Cortex of kidney (tissue), 1 donor: ENCODE measurements at places on chromosomes 12 and 14.

- no peak for DNase-seq
These were observed 424.3 kb downstream of the NPAS3 start for GRCh38 chr14:33362934-33363333.

DNA sequence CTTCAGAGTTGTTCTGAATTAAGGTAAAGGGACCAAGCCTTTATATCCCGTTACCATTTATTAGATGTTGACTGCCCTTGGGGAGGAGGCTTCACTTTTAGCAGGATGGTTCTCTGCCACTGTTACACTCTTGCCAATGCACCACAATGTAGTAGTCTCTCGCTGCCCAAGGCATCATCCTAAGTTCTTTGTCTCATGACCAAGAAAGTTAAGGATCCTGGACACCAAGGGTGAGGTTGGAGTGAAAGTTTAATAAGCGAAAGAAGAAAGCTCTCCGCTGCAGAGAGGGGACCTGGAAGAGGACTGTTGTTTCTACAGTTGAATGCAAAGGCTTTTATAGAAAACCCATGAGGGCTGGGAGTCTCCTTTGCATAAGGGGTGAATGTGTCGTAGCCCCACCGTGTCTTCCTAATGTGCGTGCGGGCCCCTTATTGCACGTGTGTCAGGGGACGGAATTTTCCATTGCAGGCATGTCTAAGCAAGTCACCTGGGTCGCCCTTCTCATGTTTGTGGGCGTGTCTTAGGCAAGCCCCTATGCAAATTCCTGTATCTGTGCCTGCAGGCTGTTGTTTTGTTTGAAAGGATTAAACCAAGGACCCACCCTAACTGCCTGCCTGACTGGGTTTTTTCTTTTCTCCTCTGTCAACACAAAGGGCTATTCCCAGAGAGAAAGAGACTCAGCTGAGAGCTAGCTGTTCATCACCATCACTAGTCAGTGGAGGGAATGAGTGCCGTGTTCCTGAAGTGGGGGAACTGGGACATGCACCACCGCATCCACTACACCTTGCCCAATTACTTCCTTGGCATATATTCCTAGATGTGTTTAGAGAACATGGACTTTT is 17.6 kb upstream of the RNASE1 start:
- DNase-seq, result no peak

- no peak for DNase-seq
These were observed 29.2 kb downstream of the VWF start for GRCh38 chr12:6095269-6095668.

DNA sequence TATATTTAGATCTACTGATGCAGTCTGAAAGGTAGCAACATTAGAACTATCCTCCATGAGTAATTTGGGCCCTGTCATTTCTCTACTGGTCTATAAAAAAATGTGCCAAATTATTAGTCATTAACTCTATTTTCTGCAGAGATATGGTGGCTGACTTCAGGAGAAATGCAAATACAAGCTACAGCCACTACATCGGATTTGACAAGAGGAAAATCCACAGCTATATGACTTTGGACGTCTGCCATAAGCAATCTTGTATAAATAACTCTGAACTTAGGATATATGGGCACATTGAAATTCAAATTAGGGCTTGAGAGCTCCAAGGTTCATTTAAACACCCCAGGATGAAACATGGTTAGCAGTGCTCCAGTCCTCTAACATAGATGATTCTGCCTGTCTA is 983.0 kb upstream of the LRFN5 start:
- no peak for DNase-seq

DNA sequence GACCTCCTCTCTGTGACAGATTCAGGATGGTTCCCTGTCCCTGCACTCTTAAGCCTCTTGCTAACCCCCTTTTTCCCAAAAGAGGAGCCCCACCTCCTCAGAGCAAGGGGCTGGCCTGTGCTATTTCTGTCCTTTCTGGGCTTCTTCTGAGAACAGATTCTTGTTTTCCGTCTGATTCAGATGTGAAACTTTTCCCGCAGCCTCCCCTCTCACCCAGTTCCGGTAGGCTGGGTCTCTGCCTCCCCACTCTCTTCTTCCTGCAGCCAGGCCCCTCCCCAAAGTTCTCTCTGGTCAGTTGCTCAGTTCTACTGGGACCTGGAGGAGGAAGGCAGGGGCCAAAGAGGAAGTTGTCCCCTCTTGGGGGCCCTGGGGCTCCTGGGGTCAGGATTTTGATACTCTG is 11.8 kb downstream of the PDE1B start:
- no peak for DNase-seq

GRCh38 chr14:33461036-33461435 is 489.8 kb downstream of the EGLN3 start:
- no peak for DNase-seq

DNA sequence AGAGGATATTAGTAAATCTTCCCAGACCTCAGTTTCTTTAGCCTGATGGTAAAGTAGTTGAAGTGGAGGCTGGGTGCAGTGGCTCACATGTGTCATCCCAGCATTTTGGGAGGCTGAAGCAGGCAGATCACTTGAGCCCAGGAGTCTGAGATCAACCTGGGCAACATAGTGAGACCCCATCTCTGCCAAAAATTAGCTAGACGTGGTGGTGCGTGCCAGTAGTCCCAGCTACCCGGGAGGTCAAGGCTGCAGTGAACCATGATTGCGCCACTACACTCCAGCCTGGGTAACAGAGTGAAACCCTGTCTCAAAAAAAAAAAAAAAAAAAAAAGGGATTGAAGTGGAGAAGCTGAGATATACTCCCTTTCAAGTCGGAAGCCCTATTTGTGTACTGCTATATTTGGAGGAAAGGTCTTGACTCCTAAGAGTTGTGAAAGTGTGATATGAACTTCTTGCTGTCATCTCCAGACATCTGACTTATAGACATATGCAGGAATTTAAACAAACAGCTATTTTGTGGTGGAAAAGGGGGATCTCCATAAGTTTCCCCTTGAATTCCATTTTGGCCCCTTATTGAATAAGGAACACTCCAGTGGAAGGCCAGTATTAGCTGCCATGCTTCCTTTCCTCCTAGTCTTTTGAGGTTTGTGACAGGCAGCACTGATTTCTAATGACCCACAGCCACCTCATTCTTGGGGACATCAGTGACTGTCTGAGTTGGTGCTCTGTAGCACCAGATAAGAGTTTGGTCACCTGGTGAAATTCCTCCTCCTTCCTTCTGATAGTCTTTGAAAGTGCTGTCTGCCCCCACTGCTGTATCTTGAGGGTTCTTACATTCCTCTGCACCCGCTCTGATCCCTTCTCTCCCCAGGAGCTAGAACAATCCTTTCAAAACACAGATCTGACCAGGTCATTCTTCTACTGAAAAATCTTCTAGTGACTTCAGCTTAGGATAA is 7.4 kb downstream of the ELK3 start:
- DNase-seq, result no peak

DNA sequence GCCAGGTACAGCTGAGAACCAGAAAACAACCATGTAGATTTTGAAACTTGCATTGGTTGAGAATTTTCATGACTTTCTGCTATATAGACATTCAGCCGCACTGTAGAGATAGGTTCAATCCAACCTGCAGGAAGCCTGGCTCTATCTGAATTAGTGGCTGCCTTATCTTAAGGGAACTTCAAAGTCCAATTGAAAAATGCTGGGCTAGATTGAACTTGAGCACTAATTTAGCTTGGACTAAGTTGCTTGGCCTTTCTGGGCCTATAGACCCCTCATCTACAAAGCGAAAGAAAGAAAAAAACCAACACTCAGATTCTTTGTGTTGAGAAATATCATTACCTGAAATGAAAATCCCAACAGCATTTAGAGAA is 332.4 kb downstream of the NUAK1 start:
- no peak for DNase-seq

- no peak for DNase-seq
These were observed 5.0 kb downstream of the HNRNPC start for GRCh38 chr14:21264025-21264801.

- no peak for DNase-seq
These were observed 124.7 kb upstream of the METAP2 start for GRCh38 chr12:95349291-95349690.

DNA sequence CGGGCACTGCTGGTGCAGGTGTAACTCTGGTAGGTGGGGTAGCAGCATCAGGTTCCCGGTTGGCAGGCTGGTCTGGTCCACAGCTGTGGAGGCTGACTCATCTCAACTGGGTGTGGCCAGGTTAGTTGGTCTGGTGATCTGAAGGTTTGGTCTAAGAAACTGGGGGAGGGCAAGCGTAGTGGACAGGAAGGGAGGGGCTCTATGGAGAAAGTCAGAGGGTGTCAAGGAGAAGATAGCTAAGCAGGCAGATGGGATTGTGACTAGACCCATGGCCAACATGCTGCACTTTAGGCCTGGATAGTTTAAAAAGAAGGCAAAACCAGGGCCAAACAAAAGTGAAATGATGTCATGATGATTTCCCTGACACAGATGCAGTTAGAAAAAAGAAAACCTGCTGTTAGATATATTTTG is 7.9 kb downstream of the TRIM9 start:
- no peak for DNase-seq

- DNase-seq, result no peak
These were observed 9.1 kb downstream of the PACS2 start for GRCh38 chr14:105323663-105324062.

DNA sequence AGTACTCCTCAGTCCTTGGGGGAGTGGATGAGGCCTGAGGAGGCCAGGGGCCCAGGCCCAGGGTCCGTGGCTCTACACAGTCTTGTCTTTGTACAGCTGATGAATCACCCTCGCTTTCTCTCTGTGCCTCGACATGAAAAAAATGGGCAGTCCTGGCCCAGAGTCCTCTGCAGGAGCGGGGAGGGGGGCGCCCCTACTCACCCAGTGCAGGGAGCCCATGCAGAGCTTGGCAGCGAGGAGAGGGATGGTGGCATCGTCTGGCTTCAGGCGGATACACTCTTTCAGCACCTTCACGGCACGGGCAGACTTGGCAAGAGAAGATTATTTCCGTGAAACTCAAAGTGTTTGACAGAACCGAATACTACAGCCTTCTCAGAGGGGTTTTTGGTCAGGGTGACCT is 159.3 kb downstream of the TTC7B start:
- no peak for DNase-seq
